ENCODE measurements at places on chromosomes 3 and 15.

- DNase-seq: no peak
These were observed 63.0 kb downstream of the ARHGAP31 start for GRCh38 chr3:119357190-119357589.

GRCh38 chr3:36433511-36433910, 53.2 kb downstream of the STAC start:
- DNase-seq: no peak

DNA sequence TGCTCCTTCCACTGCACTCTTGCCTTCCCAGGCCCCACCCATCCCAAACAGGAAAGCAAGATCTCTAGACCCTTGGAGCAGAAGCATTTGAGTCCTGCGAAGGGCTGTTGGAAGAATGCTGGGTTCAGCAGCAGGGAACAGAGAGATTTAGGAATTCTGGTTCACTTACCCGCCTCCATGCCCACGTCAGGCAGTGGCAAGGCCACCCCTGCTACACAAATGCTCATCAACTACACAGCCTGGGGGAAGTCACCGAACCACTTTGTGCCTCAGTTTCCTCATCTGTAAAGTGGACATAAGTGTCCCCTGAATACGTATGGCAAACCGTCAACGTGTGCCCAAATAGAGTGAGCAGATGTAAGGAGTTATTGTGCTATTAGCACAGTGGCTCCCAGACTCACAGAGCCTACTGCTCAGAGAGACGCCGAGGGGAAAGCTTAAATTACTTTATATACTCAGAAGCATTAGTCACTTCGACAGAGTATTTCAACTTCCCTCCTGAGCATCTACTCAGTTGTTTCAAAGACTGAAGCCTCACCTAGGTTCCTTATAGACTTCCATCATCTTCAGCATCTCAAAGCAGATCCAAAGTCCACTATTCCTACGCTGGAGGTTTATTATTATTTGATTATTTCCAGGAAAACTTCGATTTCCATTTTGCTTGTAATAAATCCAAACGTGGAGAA, 905 bp downstream of the HOMER2 start:
- peak; percentile 45 for DNase-seq

GRCh38 chr3:192563417-192563816, 163.9 kb downstream of the FGF12 start:
- DNase-seq: no peak

GRCh38 chr3:72308641-72309040, 523.7 kb upstream of the PROK2 start:
- no peak for DNase-seq

DNA sequence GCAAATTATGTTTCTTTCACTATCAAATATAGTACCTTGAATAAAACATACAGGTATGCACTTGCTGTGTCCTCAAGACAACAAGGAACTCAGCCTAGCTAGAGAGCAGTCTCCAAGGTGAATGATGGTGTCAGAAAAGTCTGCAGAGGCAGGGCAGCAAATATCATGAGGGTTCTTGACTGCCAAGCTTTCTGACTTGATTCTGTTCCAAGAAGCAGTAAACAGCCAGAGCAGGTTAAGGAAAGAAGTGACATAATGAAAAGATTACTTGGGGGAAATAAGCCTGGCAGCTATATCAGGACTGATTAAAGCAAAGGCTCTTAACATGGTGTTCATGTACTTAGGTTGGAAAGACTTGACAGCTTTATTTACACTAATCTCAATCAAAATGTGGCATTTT, 192.2 kb upstream of the GADL1 start:
- no peak for DNase-seq

DNA sequence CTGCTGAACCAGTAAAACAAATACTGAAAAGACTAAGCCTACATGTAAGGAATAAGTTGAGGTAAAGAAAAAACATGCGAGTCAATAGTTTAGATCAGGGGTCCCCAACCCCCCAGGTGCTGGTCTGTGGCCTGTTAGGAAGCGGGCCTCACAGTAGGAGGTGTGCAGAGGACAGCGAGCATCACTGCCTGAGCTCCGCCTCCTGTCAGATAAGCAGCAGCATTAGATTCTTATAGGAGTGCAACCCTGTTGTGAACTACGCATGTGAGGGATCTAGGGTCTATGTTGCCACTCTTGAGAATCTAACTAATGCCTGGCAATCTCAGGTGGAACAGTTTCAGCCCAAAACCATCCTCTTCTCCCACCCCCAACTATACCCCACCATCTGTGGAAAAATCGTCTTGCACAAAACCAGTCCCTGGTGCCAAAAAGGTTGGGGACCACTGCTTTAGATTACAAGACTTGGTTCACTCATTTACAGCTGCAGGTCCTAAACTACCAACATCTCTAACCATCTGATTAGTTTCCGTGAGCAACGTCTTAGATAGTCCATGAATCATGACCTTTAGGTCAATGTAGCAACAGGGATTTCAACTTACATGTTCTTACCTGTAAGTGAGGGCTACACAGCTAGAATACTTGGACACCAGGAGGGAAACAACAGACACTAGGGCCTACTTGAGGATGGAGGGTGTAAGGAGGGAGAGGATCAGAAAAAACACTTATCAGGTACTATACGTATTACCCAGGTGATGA, 66.7 kb downstream of the TRANK1 start:
- DNase-seq: no peak

- no peak for DNase-seq
These were observed 99.9 kb upstream of the PLSCR4 start for GRCh38 chr3:146350852-146351251.

- DNase-seq: no peak
These were observed at the start of gene TIMP4 for GRCh38 chr3:12158387-12159226. Gene TIMP4 (minus strand): TSS chr3:12158912. CDS start chr3:12158840, 72 bp downstream.

DNA sequence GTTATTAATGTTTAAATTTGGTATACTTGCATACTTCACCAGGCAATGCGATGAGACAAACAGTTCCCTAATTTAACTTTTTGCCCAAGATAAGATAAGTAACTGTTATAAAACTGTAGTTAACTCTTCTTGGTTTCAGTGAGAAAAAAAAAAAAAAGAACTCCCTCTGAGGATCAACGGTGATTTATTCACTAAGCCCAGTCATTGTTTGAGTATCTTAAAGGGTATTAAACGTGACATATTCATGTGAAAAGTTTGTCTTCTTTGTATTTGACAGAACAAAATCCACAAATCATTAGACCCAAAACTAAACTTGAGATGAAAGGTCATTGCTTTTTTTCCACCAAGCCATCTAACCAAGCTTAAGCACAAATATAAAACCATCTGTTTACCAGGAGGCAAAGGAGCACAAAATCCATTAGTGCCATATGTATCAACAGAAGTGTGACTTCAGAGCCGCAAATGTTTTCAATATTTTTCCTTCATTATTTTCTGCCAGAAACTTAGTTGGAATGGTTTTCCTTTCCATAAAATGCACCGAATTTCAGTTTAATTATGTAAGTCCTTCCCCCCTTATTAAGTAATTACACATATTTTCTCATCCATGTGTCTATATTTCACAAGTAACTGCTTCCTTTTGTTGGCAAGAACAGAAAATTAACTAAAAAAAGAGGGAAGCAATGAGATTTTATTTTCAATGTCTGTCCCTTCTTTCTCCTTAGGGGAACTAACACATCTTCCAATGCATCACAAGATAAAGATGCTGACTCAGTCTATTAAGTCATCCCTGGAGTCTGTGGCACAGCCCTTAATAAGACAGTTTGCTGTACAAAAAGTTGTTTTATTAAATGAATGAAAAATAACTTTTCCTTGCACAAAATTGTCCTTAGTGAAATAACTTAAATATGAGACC, 92.2 kb upstream of the RAP2B start:
- DNase-seq: no peak

DNA sequence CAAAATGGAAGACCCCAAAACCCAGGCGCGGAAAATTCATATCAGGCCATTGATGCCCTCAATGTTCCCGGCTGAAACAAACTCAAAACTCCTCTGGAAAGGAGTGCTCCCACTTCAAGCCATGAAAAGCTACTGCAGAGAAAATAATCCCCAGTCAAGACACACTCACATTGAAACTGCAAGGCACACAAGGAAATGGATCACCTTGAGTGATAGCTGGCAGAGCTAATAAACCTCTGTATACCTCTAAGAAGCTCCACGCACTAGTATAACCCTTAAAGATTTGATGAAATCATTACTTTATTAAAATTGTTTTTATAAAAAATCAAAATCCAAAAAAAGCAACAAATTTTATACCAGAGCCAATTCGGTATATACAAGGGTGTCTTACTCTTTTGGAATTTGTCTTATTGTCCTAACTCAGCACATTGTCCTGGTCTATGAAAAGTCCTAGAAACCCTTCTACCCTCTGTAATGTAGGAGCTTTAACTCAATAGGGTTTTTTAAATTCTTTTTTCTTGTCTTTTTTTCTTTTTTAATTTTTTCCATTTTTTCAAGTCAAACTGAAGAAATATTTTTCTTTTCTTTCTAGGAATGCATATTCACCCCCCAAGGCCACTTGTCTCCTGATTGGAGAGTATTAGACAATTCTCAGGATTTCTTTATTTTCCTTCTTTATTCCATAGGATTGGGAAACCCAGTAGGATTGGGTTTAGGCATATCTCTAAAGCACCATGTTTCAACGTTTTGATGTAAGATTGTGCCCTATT, 8.5 kb downstream of the CCR5AS start:
- no peak for DNase-seq

DNA sequence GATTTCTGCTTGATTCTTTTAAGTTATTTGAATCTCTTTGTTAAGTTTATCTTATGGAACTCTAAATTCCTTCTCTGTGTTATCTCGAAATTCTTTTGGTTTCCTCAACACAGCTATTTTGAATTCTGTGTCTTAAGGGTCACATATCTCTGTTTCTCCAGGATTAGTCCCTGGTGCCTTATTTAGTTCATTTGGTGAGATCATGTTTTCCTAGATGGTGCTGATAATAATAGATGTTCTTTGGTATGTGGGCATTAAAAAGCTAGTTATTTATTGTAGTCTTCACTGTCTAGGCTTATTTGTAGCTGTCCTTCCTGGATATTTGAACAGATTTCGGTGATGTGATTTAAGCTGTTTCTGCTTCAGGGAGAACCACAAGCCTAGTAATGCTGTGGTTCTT, 615.6 kb upstream of the NECTIN3 start:
- no peak for DNase-seq

Measured in T-helper 2 cell (primary cell).